ENCODE measurements at places on chromosomes 2 and 18. TPM values are rescaled to one million over a fixed set of nuclear protein-coding genes. Genes with fewer than 3 reads are reported as not detected.
A peak's percentile ranks its signal among the peaks of the same experiment; 100 is the strongest.

The PLB1 gene
- 1.7 TPM for total RNA-seq

DNA sequence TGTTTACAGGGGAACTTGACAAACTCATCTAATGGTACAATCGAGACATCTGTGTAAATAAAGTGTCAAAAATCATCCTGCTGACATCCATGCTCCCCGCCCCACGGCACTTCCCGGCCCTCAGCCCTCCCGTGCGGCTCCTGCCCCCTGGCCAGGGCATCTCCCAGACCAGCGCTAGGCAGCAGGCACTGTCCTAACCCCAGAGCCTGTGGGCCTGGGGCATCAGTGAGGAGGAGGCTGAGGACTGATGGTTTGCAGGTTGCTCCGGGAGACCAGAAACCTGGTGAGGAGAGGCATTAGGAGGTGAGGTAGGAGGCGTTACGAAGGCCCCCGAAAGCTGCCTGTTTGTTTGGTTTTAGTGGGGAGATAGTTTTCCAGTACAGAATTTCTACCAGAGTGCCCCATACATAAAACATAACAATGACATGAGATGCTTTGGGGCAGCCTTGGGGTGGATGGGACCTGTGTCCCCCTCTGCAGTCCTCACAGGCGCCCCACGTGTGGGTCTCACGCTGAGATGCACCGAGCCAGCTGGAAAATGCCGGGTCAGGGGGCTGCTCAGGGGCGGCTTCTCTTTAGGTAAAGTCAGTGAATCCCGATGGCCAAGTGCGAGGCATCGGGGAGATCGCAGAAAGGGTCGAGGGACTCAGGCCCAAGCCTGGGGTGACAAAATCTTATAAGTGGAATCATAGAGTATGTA, 114.2 kb downstream of the RTP5 start:
- DNase-seq = no peak
- H3K4me3 ChIP-seq = no peak overlapping the region
- H3K4me1 ChIP-seq = no peaks in the 10 kb centered on the region
- H3K36me3 ChIP-seq = peaks cover 3% of the 10 kb centered on the region

The CHCHD5 gene
- total RNA-seq = 10.7 TPM

- no peaks in the 10 kb centered on the region for H3K4me1 ChIP-seq
- no peak overlapping the region for H3K27ac ChIP-seq
- H3K27me3 ChIP-seq = peaks cover 3% of the 10 kb centered on the region
- DNase-seq = no peak
Observed at GRCh38 chr2:23379220-23379695, 5.7 kb upstream of the KLHL29 start.

- H3K27ac ChIP-seq = no peak overlapping the region
- no peaks in the 10 kb centered on the region for H3K4me1 ChIP-seq
- H3K4me3 ChIP-seq = no peak overlapping the region
- no peak for DNase-seq
- H3K36me3 ChIP-seq = no peaks in the 10 kb centered on the region
Observed at GRCh38 chr18:44927127-44927849, 246.6 kb downstream of the SETBP1 start.

DNA sequence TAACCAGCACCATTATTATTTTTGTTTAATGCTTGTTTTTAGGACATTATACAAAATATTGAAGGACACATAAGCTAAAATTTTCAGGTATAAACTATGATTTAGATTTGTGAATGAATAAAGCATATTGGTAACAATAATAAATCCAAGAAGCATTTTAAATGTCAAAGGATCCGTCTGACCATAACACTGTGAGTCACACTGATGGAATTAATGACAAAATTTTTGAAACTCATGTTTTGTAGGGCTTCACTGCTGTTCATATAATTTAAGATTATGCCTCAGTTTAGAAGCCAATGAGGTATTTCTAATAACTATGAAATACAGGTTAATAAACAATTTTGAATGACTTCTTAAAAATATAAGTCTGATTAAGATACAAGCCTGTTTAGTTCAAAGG, 124.6 kb downstream of the TMEFF2 start:
- no peaks in the 10 kb centered on the region for H3K4me1 ChIP-seq
- H3K4me3 ChIP-seq = no peak overlapping the region
- H3K27ac ChIP-seq = no peak overlapping the region
- no peaks in the 10 kb centered on the region for H3K27me3 ChIP-seq
- no peak for DNase-seq

DNA sequence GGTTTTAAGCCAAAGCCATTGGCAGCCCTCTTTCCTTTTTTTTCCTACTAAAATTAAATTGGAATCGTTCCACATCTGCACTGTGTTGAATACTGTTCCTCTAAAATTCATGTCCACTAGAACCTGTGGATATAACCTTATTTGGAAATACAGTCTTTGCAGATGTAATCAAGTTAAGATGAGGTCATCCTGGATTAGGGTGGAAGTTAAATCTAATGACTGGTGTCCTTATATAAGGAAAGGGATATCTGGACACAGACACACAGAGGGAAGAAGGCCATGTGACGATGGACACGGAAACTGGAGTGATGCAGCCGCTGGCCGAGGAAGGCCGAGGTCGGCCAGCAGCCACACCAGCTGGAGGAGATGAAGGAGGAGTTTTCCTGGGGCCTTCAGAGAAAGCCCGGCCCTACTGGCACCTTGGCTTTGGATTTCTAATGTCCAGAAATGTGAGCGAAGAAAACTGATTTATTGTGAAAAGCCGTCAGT, 49.4 kb downstream of the LONRF2 start:
- no peak for DNase-seq
- no peaks in the 10 kb centered on the region for H3K36me3 ChIP-seq
- no peak overlapping the region for H3K4me3 ChIP-seq
- no peaks in the 10 kb centered on the region for H3K27me3 ChIP-seq

The HOXD1 gene
- total RNA-seq = 0.63 TPM

- peak overlapping the region; percentile 5 for H3K4me3 ChIP-seq
- H3K4me1 ChIP-seq = peaks cover 12% of the 10 kb centered on the region
- H3K36me3 ChIP-seq = no peaks in the 10 kb centered on the region
- no peak overlapping the region for H3K27ac ChIP-seq
Observed at GRCh38 chr2:73981081-73982001, 3.4 kb upstream of the TET3 start.

The ST3GAL5 gene
- 30.9 TPM for total RNA-seq

The EFHD1 gene
- total RNA-seq = 29.1 TPM

DNA sequence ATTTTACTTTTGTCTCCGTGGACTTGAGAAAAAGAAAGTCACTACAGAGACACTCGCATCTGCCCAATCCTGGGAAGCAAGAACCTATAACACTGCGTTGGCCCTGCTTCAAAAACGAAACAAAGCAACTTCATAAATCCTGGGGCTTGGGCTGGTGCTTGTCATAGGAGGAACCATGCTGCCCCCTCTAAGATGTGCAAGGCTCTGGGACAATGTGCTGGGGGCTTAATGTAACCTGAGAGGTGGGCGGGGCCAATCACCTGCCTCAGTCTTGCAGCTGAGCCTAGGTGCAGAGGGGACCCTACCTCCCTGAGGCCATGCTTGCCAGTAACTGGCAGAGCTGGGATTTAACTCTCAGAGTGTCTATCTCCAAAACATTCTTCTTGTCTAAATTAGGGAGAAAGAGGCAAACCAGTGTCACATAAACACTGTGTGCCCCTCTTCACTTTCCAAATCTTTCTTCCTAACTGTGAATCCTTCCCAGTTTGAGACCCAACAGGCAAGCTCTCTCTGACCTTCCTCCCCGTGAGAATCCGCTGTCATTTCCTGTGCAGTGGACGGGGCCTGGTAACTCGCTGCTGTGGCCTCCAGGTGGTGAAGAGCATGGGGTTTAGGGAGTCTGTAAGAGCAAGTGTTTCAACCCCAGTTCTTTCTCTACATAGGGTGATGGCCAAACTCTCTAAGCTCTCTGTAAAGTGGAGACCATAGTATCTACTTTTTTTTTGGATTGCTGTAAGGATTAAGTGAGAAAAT, 115.1 kb downstream of the ACKR3 start:
- H3K27me3 ChIP-seq = no peaks in the 10 kb centered on the region
- H3K4me1 ChIP-seq = no peaks in the 10 kb centered on the region
- H3K36me3 ChIP-seq = no peaks in the 10 kb centered on the region
- H3K4me3 ChIP-seq = no peak overlapping the region

The DPYSL5 gene
- total RNA-seq = not detected

GRCh38 chr2:206814498-206814897, 49.1 kb downstream of the FASTKD2 start:
- no peaks in the 10 kb centered on the region for H3K4me1 ChIP-seq
- DNase-seq = no peak
- no peak overlapping the region for H3K4me3 ChIP-seq

GRCh38 chr18:2304378-2305175, 266.7 kb downstream of the METTL4 start:
- H3K4me3 ChIP-seq = no peak overlapping the region
- no peaks in the 10 kb centered on the region for H3K4me1 ChIP-seq
- H3K27ac ChIP-seq = no peak overlapping the region
- DNase-seq = no peak
- no peaks in the 10 kb centered on the region for H3K27me3 ChIP-seq

The DLGAP1 gene
- total RNA-seq = 1.5 TPM

The POMC gene
- 29.9 TPM for total RNA-seq

GRCh38 chr2:184402381-184402780, 195.9 kb upstream of the ZNF804A start:
- no peak overlapping the region for H3K4me3 ChIP-seq
- H3K4me1 ChIP-seq = no peaks in the 10 kb centered on the region
- no peak for DNase-seq

DNA sequence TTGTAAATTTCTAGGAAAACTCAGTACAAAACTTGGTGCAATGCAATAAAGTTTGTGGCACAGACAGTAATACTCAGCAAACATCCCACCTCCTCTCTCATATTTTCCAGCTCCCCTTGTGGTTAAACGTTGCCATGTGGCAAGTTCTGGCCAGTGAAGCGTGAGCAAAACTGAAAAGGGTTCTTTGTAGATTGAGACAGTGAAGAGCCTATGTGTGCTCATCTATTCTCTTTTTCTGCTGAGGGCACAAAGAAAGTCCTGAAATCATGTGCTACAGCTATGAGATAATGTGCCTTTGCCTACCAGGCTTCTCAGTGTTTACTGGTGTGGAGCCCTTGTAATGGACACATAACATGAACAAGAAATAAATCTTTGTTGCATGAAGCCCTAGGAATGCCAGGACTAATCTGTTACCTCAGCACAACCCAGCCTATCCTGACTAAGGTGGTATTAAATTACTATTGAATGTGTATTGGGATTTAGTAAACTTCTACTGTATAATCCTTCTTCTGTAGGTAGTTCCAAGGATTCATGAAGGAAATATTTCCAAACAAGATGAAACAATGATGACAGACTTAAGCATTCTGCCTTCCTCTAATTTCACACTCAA, 13.0 kb upstream of the TYMS start:
- DNase-seq = no peak

DNA sequence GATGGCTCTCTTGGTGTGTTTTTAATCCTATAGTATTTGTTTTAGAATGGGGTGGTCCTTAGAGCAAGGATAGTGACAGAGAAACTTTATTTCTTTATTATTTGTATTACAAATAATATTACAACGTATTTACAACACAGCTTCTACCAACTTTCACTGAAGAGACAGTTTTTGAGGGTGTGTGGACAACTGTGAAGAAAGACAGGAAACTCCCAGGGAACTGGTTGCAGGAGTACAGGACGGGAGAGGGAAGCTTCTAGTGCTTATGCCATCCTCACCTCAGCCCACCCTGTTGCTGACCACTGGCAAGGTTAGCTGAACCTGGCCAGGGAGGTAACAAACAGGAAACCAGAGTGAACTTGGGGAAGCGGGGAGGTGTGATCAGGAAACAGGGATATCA, 251.7 kb downstream of the BCL11A start:
- H3K4me1 ChIP-seq = no peaks in the 10 kb centered on the region
- no peak overlapping the region for H3K27ac ChIP-seq
- no peak overlapping the region for H3K4me3 ChIP-seq
- no peaks in the 10 kb centered on the region for H3K36me3 ChIP-seq
- DNase-seq = no peak

DNA sequence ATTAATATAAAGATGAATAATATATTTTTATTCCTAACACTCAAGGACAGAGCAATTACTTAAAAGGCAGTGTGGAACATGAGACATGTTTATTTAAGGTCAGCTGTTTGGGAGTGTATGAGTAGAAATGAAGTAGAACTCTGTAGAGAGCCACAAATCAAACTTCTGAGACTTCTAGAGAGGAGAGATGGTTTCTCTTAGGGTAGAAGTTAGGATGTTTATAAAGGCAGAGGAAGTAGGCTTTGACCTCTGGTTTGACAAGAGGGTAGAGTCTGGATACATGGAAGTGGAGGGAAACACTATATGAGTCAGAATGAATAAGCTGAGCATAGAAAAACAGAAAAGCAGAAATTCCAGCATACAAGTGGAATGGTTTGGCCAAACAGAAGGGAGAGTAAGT, 262.1 kb upstream of the KLHL14 start:
- no peaks in the 10 kb centered on the region for H3K36me3 ChIP-seq
- no peak overlapping the region for H3K4me3 ChIP-seq
- no peaks in the 10 kb centered on the region for H3K27me3 ChIP-seq
- no peaks in the 10 kb centered on the region for H3K4me1 ChIP-seq
- H3K27ac ChIP-seq = no peak overlapping the region
- no peak for DNase-seq

The PIEZO2 gene
- total RNA-seq = 27.7 TPM

DNA sequence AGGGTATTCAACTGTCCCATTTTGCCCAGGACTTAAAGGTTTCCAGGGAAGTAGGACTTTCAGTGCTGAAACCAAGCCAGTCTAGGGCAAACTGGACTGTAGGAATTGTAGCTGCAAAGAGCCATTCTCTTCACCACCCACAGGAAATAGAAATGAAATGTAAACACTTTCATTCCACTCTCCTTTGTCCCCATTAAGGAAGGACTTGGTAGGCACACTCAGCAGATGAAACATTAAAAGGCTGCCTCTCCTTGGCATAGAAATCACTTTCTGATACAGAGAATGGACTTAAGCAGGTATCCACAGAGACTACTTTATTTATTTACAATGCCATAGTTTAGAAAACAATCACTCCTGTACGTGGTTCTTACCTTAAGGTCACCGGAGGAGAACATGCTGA, 102.9 kb upstream of the CCDC195 start:
- H3K4me1 ChIP-seq = no peaks in the 10 kb centered on the region
- no peak overlapping the region for H3K4me3 ChIP-seq
- no peak for DNase-seq

The SERPINB10 gene
- total RNA-seq = 0.22 TPM

Measured in tibial nerve (tissue), 4 donors.